Activated CD4-positive, alpha-beta memory T cell treated with anti-CD3 and anti-CD28 coated beads, Interleukin-2, amount 10 ng/mL, durations not matched to agents 7 days and 5 days (primary cell): ENCODE measurements at places on chromosomes 2 and 18. TPM values are rescaled to one million over a fixed set of nuclear protein-coding genes. Genes with fewer than 3 reads are reported as not detected.

Gene IGFBP5
- not detected for total RNA-seq

Gene ATF2
- 63.6 TPM for total RNA-seq

Gene SIX2
- not detected for total RNA-seq

Gene PTRHD1
- 25.5 TPM for total RNA-seq

Gene ANKRD53
- total RNA-seq = not detected

Gene CROCC2
- not detected for total RNA-seq

Gene SNORC
- total RNA-seq = 1.9 TPM
